ENCODE measurements at places on chromosomes 5 and 9.

GRCh38 chr9:89888233-89888632, 283.4 kb downstream of the GADD45G start:
- DNase-seq = no peak

- no peak for DNase-seq
Measured at GRCh38 chr9:88075966-88076285, 62.3 kb downstream of the SPATA31C2 start.

DNA sequence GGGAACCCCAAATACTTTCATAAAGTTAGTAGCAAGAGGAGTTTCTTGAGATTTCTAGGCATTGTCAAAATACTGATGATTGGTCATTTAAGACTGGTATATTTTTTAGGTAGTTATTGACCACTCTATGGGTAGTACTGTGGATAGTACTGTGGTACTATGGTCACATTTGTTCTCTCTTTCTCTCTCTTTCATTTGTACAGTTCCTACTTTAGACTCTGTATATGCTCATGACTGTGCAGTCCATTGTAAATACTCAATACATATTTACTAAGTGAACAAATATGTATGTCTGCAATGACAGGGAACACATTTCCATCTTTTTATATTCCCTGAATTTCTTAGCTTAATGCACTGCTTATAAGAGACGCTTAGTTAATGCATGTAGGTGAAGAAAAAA, 215.6 kb downstream of the KCTD16 start:
- no peak for DNase-seq

- DNase-seq = no peak
Measured at GRCh38 chr9:116096046-116096445, 57.5 kb upstream of the PAPPA start.

DNA sequence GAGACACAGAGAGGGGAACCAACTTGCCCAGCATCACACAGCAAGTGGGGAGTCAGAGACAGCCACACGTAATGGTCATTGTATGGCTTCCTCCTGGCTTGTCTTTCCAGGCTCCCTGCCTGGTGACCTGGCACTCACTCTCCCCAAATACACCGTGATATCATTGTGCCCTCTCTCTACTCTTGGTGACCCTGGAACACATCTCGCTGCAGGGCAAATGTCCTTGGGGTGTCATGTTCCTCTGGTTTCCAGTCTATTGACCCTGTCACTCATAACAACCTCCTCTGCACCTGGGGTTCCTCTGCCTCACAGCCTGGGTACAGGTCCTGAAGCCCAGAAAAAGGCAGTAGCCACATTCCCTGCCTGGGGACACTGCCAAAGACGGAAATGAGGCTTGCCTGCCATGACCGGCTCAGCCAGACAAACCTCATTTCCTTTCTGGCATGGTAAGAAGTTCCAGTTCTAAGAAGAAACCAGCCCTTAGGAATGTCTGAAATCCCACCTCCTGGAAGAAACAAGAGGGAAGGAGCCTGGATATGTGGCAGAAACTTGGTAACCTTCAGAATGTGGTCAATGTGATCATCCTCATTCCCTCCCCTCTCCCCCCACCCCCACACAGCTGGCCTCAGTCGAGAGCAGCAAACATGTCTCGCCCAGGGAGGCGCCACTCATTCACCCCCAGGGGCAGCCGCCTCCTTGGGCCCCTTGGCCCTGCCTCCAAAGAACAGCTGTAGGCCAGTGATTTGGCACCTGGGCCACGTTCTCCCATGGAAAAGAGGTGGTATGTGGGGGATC, 30.6 kb upstream of the SMU1 start:
- DNase-seq = no peak

DNA sequence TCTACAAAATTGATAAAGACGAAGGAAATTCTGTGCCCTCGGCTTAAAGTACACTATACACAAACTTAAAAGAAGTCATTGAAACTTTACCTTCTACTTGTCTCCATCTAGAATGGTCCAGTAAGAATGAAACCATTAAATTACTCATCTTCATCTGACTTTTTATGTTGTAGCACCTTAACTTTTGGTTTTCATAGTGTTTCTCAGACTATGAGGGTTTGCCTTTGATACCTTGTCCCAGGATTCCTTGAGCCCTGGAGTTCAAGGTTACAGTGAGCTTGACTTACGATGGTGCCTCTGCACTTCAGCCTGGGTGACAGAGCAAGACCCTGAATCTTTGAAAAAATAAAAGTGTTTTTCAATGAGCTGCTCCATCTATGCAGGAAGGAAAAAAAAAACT, 132.2 kb downstream of the CDC42SE2 start:
- DNase-seq = no peak

GRCh38 chr5:134509308-134510040, 16.0 kb upstream of the JADE2 start:
- DNase-seq = no peak

DNA sequence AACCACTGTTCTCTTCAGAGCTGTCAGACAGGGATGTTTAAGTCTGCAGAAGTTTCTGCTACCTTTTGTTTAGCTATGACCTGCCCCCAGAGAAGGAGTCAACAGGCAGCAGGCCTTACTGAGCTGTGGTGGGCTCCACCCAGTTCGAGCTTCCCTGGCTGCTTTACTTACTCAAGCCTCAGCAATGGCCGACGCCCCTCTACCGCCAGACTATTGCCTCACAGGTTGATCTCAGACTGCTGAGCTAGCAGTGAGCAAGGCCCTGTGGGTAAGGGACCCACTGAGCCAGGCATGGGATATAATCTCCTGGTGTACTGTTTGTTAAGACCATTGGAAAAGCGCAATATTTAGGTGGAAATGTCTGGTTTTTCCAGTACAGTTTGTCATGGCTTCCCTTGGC, 229.6 kb downstream of the TMEM167A start:
- DNase-seq = no peak

DNA sequence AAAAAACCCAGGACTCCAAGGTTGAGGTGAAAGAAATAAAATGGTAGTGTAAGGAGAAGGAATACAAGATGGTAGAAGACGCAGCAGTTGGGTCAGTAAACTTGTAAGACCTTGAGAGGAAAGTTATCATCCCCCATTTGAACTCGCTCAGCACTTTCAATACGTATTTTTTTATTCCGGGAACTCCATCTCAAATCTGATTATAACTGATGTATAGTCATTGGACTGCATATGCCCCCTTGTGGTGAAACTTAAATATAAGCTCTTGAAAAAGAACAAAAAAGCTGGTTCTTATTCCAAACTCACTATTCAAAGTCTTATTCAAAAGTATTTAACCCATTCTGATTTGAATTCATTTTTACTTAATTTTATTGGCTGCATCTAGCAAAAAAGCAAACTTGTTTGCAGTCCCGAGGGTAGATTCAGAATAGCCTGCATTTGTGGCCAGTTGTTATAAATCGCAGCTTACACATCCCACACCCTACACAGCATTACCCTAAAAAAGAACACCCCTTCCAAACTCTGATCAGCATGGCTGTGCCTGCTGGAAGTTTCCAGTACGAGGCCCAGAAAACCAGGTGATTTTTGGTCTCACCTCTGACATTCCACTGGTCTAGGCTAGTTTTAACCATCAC, 118.0 kb downstream of the ESM1 start:
- no peak for DNase-seq

Measured in anterior cingulate cortex (tissue), 58 donors.